ENCODE measurements at places on chromosomes 6 and 20.

DNA sequence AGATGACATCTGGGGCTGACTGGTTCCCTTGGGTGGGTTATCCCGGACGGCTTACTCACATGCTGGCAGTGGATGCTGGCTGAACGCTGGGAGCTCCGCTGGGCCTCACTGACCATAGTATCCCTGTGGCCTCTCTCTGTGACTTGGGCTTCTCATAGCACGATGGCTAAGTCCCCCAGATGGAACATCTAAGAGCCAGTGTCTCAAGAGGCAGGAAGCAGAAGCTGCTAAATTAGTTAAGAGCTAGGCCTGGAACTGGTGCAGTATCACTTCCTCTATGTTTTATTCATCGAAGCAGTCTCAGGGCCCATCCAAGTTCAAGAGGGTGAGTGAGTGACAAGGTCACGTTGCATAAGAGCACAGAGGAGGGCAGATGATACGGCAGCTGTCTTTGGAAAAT lies 116.5 kb upstream of the LAMP5 start:
- DNase-seq: no peak

GRCh38 chr6:8743170-8743745 lies 307.9 kb upstream of the SLC35B3 start:
- no peak for DNase-seq

- no peak for DNase-seq
These were observed 212.6 kb downstream of the BCAS1 start for GRCh38 chr20:53857723-53858236.

DNA sequence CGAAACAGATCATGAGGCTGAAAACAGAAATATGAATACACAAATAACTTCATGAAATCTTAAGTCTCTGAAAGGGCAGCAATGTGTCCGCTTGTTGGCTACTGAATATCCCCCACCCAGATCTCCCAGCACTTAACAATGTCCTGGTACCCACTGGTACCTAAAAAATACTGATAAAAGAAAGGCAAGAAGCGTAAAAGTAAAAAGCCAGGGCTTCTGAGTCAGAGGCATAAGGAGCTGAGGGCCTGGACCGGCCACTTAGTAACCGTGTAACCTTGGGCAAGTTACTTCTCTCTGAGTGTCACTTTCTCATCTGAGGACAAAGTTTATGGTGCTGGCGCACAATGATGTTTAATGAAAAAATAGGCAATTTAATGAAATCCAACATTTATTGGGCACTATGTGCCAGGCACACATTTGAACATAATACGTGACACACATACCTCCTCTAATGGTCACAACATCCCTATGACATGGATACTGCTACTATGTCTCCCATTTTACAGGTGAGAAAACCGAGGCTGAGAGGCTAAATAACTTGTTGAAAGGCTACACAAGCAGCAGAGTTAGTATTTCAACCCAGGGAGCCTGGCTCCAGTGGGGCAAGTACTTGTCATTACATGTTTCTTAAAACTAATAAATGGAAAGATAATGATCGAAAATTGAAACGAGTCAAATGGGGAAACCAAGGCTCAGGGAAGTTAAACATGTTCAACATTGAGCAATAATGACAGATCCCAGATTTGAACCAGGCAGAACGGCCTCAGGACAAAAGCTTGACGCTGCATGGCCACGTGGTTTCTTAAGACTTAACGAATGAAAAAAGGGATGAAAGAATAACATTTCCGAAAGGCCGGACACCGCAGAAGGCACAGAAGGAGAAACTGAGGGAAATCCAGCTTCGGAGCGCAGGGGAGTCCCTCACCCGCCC lies 828 bp downstream of the TP53RK start:
- no peak for DNase-seq

GRCh38 chr6:154123155-154123956 lies 84.3 kb downstream of the OPRM1 start:
- DNase-seq: no peak

DNA sequence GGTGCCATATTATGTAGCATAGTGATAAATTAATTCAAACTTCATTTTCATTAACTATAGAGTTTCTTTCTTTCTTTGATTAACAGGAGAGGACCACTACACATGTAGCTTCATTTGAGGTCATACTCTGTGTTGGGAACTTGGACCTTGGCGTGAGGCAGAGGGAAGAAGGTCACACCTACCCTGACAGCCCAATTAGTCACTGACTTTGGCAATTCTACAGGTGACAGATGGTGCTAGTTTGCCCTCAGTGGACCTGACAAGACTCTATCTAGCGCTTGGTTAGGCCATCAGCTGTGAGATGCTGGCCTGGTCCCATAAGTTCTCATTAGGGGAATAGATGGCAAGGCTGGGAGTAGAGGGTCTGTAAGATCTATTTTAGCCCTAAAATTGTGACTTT lies 14.2 kb downstream of the SLX4IP start:
- peak; percentile 19 for DNase-seq

- no peak for DNase-seq
These were observed 131.6 kb downstream of the KIF6 start for GRCh38 chr6:39593646-39594045.

DNA sequence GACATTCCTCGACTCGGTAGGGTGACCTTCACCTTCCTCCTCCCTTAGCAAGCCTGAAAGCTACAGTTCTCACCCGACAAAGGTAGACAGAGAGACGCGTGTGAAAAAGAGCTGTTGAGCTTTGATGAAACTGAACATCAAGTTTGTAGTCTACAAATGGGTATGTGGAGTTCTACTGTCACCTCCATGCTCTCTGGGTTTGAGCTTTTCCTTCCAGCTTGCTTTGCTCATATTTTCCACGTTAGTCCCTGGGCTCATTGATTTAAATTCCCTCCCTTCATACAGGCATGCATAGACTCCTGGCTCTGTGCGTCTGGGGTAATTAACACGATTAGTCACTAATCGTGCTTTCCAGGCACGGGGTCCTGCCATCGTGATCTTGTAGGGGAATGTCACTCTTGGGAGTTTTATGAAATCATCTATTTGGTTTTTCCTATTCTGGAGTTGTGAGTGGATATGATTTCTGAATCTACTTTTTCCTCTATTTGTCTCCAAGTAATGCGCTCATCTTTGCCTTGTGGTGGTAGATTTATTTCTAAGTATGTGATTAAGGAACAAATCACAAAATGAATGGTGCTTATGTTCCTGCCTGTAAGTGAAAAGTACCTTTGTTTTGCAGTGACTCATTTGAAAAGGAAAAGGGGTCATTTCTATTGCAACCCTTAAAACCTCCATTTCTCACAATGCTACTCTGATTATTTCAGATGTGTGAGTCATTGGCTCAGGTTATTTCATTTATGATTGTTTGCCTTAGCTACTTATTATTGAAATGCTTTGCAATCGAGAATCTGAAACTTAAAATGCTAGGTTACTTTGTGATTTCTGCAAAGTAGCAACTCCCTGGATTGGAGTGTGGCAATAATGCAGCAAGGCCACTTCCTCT lies 154.6 kb downstream of the ZDHHC14 start:
- no peak for DNase-seq

GRCh38 chr6:14108571-14109410 lies 8.8 kb upstream of the CD83 start:
- peak; percentile 37 for DNase-seq

DNA sequence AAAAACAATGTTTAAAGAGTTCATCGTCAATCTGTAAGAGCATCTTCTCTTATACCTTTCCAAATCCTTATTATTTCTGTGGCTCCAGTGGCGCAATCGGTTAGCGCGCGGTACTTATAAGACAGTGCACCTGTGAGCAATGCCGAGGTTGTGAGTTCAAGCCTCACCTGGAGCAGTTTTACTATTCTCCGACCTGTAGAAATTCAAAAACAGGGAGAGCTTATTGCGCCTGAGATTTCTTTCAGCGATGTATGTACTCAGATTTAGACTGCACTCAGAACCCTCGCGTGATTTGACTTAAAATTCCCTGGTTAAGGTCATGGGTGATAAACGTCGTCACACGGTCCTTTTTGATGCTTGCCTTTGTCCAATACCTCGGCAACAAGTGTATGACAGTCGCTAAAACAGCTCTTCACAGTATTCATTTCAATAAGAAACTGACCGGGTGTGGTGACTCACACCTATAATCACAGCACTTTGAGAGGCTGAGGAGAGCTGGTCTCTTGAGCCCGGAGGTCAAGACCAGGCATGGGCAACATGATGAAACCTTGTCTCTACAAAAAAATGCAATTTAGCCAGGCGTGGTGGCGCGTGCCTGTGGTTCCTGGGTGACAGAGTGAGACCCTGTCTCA lies 11.9 kb downstream of the GPX5 start:
- no peak for DNase-seq

GRCh38 chr6:149844480-149844879 lies 19.7 kb downstream of the LRP11 start:
- no peak for DNase-seq

- no peak for DNase-seq
These were observed 49.1 kb upstream of the PRDM1 start for GRCh38 chr6:106037060-106037459.

- DNase-seq: peak; percentile 24
These were observed 3.3 kb downstream of the MGME1 start for GRCh38 chr20:17972121-17972520.

GRCh38 chr6:33742092-33742491 lies 4.6 kb downstream of the IP6K3 start:
- DNase-seq: no peak

DNA sequence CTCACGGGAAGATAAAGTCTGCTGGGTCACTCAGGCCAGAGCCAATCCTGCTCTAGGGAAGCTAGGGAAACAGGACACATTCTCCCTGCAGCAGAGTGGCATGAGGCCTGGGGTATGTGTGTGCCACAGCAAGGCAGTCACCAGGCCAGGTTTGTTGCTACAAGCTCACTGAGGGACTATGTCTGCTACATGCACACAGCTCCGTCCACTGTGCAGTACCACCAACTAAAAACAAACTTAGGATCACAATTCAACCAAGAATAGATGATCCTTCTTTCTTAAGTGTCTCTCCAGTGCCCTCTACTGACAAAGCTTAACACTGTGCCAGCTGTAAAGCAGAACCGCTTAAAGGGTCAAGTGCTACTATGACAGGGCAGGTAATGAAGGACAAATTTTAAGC lies 192.5 kb downstream of the PTPRK start:
- DNase-seq: peak; percentile 44

GRCh38 chr20:51303731-51304670 lies 238.5 kb downstream of the NFATC2 start:
- no peak for DNase-seq

DNA sequence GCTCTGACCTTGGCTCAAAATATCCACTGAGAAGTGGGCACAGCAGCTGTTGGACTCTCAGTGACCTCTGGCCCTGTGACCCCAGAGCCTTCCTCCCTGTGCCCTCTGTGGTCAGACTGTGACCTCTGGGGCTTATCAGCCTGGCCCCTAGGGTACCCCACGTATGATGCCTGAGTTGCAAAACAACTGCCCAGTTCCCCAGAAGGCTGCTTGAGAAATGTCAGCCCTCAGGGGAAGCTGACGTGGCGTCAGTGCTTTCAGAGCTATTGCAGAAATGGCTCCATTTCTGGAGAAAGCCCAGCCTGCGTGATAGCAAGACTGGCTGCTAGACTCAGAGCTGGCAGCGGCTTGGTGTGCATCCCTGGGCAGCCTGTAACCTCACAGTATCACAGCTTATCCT lies 31.5 kb upstream of the TGM2 start:
- no peak for DNase-seq

DNA sequence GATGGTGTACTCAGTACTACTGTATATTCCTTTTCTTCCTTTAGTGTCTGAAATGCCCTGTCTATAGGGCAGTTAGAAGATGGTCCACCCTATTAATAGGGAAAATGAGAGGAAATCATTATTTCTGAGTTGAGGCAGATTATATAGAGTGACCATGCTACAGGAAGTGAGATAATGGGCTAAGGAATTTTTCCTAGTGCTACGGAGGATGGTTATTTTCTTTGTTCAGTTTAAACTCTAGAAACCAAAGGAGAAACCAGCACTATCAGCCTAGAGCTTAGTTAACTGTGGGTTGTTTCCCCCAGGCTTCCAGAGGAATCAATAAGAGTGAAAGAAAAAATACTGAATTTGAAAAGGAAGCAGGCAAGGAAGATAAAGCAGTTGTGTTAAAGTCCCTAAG lies 474 bp downstream of the TSBP1 start:
- no peak for DNase-seq

DNA sequence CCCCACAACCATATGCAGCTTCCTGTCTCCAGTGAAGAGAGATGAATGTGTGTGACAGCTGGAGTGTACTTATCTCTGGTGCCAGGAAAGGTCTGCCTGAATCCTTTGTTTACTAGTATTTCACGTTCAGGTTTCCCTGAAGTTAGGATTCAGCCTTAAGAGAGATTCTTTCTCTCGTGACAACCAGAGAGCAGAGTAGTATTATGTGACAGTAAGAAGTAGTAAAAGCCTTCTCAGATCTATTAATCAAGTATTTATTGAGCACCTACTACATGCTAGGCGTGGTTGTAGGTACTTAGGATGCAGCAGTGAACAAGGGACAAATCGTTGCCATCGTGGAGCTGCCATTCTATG lies 949 bp downstream of the KIFC1 start:
- DNase-seq: no peak

DNA sequence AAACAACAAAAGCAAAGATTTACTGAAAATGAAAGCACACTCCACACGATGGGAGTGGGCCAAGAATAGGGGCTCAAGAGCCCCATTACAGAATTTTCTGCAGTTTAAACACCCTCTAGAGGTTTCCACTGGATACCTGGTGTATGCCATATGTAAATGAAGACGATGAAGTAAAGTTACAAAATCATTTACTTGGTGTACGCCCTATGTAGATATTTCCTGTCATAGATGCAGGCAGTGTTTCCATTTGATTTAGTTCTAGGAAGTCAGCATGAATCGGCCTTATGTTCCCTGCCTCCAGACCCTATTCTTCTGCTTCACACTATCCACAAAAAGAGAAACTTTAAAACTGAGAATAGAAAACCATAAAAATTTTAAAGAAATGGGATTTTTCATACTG lies 404.4 kb upstream of the GJE1 start:
- no peak for DNase-seq

- no peak for DNase-seq
These were observed 57.3 kb upstream of the SLC35B3 start for GRCh38 chr6:8492536-8493133.

GRCh38 chr20:57803508-57804005 lies 93.7 kb upstream of the PMEPA1 start:
- DNase-seq: no peak

DNA sequence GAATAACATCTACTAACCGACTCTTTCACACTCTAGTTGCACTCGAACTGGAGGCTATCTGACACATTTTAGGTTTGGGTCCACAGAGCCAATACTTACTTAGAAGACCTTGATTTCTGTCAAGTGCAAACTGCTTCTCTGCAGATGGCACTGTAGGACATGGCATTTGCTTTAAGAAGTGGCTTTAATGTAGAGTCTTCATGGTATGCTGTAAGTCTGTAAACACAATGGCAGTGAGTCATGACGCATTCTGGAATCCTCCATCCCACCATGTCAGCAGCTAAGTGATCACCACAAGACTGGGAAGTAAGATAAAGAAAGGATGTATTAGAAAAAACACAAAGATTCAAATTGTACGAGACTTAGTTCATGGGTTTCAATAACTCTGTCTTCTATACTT lies 377.0 kb upstream of the NOX3 start:
- DNase-seq: no peak

Measured in erythroblast (primary cell).